ENCODE measurements at places on chromosomes 4 and X.

DNA sequence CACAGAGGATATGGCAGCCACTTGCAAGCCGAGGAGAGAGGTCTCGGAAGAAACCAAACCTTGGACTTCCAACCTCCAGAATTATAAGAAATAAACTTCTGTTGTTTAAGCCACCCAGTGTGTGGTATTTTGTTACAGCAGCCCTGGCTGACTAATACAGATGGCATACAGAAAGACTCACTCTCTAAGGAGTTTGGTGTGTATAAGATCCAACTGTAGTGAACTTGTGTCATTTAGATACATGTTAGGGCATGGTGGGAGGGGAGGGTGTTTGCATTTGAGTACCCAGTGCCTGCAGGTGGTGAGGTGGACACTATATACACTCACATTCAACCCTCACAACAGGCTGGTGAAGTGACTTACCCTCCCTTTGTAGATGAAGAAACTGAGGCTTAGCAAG is 233.2 kb upstream of the KLF3 start:
- no peak for DNase-seq

DNA sequence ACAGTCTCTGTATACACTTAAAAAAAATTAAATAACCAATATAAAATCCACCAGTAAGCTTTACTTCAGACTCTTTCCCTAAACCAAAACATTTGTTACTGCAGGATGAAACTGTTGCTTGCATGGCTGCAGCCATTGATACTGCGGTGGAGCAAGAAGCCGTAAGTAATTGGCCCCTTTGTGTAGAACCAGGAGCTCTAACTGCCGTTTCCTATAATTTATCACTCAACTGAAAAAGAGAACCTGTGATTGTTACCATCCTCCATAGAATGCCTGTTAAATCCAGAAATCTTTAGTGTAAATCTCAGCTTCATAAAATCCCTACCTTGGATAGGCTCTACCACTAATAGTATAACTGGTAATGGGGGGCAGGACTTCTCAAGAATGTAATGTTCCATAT is 62.6 kb downstream of the KIF4A start:
- DNase-seq, result no peak

DNA sequence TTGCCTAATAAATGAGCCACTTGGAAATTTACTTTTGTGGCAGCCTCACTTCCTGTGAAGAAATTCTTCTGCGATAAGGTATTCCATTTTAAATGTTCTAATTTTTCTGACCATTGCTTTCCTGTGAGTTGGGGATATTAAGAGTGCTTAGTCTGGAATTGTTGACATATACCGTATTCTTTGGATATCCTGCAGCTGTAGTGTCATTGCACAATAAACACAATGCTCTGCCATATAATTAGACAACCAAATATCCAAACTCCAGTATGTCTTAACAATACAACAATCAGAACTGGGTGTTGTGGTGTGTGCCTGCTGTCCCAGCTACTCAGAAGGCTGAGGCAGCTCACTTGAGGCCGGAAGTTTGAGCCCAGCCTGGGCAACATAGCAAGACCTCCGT is 99.4 kb downstream of the LUZP4 start:
- DNase-seq, result no peak

DNA sequence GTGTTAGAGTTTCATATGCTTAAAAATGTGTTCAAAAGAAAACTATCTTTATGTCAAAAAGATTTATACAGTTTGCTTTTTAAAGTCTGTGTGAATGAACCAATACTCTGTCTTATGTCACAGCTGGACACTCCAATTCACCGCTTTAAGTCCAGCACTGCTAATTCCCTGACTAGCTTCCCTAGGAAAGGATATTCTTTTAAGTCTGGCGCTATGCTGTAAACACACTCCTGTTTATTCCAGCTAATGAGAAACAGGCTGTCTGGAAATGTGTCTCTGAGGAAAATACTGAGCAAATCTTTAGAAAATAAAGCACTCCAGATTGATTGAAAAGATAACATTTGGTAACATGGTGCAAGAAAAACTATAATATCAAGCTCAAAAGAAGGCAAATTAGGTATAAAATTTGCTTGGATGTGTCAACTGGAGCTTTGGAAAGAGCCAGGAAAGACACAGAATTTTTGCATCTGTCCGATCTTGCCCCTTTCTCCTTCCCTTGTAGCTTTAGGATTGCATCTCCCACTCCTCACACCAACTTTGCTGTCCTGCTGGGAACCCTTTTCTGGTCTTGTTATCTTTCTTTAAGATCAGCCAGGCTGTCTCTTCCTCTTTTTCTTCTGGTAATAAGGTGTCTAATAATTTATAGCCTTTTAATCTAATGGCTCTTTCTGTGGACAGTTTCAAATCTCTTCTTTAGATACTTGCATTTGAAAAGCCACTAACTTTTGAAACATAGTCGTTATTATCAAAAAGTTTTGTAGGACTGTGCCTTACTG is 40.9 kb upstream of the VEGFC start:
- no peak for DNase-seq

DNA sequence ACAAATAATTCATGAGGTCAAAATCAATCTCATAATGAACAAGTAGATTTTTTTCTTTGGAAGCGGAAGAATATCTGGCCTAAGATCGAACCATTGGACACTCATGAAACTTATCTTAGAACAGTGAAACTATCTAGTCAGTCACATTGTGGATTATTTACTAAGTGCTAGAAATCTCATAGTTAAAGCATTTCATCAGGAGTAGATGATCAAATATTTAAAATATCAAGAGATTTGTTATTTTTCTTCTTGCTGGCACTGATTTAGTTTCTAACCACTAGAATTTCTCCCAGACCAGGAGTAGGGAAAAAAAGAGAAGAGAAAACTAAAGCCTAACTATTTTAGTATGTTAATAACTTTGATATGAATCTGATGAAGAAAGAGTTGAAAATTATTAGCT is 105.5 kb downstream of the SHROOM3 start:
- no peak for DNase-seq

- DNase-seq, result no peak
These were observed 349.2 kb downstream of the ADGRL3 start for GRCh38 chr4:61549336-61549735.

- no peak for DNase-seq
These were observed 219.5 kb downstream of the CENPC start for GRCh38 chr4:67325791-67326190.

GRCh38 chr4:152536545-152537182 is 772 bp upstream of the FBXW7 start:
- peak; percentile 47 for DNase-seq

DNA sequence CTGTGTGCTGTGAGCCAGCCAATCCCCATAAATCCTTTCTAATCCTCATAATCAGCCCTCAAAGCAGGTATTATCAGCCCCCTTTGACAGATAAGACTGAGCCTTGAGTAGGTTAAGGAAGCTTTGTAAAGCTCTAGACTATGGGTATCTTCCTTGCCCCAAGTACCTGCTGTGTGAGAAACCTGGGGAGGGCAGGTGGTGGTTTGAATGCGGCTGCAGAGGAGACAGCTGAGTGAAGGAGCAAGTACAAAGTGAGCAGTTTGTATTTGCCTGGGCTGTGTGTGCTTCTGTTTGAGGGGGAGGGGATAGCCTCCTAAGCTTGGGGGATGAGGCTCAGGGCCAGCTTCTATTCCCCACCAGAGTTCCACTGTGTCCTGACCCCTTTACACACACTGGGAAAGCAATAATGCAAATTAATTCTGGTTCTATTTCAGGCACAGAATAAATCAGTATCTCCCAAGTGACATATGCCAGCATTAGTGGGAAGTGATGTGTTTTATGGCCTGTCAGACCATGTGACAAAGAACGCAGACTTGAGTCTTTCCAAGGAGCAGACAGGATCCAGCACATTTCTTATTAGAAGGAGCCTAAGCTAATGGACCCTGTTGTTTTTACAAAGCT is 63.5 kb downstream of the EVC start:
- DNase-seq, result no peak

DNA sequence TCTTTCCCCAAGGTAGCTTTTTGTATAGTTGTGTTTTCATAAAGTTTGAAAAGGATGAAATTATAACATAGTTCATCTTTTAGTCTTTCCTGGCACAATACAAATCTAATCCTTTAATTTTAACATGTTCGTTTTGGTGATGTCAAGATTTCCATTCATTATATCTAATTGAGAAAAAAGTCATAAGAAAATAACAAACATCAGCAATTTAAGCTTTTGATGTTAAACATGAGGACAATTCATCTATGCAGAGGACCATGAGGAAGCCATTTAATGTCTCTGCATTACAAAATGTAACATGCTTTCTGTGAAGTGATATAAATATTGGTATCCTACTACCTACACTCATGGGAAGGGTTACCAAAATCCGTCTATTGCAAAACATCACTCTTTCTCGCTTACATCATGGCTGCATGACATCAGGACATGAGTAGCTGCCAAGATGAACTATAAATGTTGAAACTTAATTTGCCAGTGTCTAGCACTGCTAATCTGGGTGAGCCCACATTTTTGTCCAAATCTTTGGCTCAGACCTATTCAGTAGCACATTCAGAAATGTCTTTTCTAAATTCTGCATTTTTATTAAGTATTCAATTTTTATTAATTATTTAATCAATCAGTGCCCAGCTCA is 9.5 kb downstream of the EPGN start:
- no peak for DNase-seq

DNA sequence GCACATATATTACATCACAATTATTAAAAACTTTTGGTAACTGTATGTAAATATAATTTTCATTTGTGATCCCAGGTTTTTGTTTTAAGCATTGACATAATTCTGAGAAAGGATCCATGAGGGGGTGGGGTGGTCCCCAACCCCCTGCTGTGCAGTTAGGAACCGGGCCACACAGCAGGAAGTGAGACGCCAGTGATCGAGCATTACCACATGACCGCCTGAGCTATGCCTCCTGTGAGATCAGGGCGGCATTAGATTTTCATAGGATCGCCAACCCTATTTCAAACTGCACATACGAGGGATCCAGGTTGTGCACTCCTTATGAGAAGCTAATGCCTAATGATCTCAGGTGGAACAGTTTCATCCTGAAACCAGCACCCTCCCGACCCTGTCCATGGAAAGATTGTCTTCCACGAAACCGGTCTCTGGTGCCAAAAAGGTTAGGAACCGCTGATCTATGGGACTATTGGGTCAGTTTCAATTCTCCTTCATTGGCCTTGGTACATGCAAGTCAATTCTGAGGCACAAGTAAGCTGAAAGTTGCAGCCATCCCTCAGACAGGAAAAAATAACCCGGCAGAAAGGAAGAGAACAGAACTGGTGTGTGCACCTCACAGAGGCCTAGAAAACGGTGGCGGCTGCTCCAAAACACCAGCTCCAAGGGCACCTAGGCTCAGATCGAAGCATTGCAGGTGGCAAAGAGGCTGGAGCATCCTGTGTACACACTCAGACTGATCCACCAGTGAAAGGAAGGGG is 7.0 kb upstream of the TMSB4X start:
- DNase-seq, result no peak

GRCh38 chr4:91734682-91735081 is 569.1 kb upstream of the GRID2 start:
- no peak for DNase-seq

DNA sequence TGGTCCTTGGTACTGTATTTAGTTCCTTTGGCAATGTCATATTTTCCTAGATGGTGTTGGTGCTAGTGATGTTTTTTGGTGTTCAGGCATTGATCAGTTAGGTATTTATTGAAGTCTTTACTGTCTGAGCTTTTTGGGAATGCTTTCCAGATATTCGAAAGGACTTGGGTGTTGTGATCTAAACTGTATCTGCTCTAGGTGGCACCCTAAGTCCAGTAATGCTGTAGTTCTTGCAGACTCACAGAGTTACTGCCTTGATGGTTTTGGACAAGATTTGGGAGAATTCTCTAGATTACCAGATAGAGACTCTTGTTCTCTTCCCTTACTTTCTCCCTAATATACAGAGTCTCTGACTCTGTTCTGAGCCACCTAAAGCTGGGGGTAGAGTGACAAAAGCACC is 513.6 kb upstream of the PITX2 start:
- no peak for DNase-seq

DNA sequence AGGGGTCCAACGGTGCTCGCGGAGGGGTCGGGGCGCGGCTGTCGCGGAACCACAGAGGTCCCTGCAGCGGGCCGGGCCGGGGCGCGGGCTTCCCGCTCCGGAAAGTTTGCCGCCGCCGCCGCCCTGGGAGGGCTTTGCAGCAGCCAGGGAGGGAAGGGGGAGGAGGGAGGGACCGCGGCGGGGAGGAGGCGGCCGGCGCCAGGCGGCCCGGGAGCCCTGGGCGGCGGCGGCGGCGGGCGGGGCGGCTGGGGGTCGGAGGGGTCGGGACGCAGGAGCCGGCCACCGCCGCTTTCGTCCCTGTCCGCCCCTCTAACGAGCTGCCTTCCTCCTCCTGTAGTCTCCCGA is 375 bp downstream of the FGFR3 start:
- no peak for DNase-seq

GRCh38 chr4:116702949-116703348 is 382.4 kb downstream of the TRAM1L1 start:
- DNase-seq, result no peak

- DNase-seq, result no peak
These were observed 2092.4 kb upstream of the TENM3 start for GRCh38 chr4:180150818-180151217.

DNA sequence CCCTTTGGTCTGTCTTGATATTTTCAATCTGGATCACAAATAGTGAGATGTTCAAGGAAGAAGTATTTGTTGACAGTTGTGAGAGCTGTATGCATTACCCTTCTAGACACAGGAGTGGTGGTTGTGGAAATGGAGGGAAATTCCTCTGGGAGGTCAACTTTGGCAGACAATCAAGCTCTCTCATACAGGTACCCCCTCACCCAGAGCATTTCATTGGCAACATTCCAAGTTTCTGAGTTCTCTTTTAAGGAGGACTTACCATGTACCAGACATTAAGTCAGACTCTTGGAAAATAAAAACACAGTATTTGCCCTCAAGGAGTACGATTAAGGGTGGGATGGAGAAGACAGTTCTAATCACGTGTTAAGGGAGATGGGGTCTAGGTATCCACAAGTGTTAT is 45.3 kb downstream of the KLHL15 start:
- DNase-seq, result no peak

DNA sequence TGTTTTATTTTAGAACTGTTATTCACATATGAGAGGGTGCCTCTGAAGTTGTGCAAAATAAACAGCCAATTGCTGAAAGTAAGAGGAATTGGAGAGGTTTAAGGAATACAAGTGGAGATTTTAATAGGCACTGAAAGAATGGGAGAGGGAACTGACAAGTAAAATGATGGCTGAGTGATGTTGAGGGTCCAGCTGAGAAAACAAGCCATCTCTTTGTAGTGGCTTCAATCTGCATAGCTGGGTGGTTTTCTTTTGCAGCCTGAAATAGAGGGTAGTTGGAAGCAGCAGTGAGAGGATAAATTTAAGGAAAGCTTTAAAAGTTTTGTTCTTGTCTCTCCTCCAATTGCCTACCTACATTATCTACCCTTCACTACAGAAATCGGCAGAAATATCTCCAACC is 106.7 kb upstream of the DGKK start:
- DNase-seq, result no peak

- no peak for DNase-seq
These were observed 1.2 kb downstream of the ATP10D start for GRCh38 chr4:47486231-47486673.
